ENCODE measurements at places on chromosomes 11 and 22.

- DNase-seq, result no peak
Measured at GRCh38 chr11:20355221-20356219, 8.0 kb upstream of the HTATIP2 start.

GRCh38 chr22:50136581-50137015, 33.9 kb upstream of the PANX2 start:
- no peak for DNase-seq

DNA sequence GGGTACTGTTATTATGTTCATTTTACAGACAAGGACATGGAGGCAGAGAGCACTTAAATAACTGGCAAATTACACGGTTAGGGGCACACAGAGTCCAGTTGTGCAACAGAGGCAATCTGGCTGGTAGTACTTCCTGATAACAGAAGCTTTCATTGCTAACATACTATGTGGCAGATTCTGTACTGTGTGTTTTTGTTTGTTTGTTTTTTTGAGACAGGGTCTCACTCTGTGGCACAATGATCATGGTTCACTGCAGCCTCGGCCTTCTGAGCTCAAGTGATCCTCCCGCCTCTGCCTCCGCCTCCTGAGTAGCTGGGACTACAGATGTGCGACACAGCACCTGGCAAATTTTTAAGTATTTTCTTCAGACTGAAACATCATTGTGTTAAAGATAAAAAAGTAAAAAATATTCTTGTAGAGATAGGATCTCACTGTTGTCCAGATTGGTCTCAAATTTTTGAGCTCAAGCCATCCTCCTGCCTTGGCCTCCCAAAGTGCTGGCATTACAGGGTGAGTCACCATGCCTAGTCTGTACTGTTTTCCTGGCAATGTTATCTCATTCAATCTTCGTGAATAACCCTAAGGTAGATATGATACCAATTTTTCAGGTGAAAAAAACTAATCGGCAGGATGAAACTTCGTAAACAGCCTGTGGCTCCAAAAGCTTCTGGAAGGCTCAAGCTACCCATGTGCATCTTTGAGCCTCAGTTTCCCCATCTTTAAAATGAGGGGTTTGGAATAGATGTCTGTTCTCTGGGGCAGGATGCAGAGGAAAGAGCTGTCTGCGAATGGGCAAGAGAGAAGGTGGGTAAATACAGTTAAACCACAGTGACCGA, 921 bp upstream of the NUCB2 start:
- DNase-seq, result no peak

GRCh38 chr11:64367931-64368672, 9.1 kb downstream of the RPS6KA4 start:
- no peak for DNase-seq

GRCh38 chr11:70381872-70382861, 16.2 kb upstream of the CTTN start:
- DNase-seq, result no peak

DNA sequence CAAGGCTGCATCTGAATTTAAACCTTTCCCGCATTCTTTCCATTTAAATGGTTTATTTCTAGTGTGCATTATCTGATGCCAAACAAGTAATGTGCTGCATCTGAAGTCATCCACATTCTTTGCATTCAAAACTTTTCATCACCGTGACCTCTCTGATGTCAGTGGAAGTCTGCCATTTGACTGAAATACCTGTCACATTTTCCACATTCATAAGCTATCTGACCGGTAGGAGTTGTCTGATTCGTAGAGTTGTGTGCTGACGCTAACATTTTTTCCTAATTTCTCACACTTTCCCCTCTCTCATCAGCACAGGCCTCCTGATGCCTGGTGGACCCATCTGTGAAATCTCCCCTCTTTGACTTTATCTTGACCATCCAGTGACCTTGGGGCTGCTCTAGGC, 79.9 kb upstream of the BARX2 start:
- no peak for DNase-seq

GRCh38 chr11:76578654-76579055, 91.9 kb downstream of the LRRC32 start:
- DNase-seq, result no peak

- no peak for DNase-seq
Measured at GRCh38 chr22:37502342-37503182, 16.4 kb upstream of the MFNG start.

GRCh38 chr11:2093575-2094353, 45.4 kb downstream of the IGF2 start:
- DNase-seq, result no peak

- no peak for DNase-seq
Measured at GRCh38 chr11:60150279-60150678, 32.6 kb downstream of the MS4A6A start.

DNA sequence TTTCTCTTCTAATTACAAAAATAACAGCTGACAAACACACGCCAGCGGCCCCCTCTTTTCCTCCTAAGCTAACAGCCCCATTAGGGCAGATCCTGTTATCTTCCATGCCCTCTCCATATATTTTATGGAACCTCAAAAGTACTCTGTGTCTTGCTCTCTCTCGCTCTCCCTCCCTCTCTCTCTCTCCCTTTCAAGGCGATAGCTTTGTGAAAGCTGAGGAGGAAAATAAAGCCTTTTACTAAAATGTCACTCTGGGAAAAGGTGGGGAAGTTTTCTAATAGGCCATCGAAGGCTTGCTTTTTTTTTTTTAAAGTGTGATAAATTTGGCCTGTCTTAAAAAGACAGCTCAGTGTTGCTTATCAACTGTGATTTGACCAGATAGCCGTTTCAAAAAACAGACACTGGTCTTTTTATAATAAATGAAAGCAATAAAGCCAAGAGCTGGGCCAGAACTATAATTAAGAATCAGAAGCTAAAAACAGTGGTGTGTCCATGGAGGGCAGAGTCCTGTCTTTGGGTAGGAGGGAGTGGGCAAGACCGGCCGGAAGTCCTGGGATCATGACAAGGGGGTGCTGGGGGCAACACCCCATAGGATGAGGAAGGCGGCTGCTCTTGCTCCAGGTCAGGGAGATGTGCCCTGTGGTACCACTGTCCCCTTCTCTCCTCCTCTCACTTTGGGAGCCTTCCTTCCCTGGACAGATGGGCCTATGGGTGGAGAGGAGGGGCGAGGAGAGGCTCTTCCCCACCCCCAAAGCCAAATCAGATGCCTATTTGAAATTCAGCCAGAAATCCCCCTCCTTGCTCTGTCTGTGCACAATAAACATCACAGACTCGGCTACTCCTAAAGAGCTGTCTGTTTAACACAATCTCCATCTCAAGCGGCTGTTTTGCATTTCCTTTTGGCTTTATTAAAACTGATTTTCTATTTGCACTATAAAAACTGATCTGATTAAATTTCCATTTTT, 267.2 kb downstream of the BUD13 start:
- no peak for DNase-seq

DNA sequence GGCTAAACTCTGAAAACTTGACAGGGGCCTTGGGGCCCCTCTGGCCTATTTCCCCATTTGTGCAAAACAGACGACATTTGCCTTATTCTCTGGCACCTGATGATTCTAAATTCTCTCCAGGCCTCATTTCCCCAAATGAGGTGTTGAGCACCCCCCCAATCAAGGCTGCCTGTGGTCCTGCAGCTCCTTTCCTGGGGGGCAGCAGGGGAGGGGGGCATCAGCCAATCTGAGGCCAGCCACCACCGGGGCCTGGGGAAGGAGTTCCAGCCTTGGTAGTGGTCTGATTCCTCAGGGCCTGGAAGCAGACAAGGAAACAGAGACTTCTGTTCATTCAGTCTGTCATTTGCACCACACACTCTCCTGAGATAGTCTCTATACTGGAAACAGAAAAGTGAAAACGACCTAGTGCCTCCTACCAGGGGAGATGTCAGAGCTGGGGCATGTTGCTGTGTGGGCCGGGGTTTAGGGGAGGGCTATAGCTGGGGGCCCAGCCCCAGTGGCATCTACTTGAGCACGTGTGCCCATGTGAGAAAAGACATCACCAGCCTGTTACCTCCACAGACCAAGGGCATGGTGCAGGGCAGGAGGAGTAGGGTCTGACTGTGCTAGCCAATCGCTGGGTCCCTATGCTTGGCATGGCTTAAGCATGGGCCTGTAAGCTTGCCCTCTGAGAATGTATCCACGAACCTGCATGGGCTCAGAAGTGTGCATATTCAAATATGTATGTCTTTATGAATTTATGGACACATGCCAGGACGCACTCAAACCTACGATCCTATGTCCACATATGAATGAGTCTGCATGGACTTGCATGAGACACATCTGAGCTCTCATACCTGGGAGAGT, 1.8 kb upstream of the TPBGL start:
- DNase-seq, result no peak

DNA sequence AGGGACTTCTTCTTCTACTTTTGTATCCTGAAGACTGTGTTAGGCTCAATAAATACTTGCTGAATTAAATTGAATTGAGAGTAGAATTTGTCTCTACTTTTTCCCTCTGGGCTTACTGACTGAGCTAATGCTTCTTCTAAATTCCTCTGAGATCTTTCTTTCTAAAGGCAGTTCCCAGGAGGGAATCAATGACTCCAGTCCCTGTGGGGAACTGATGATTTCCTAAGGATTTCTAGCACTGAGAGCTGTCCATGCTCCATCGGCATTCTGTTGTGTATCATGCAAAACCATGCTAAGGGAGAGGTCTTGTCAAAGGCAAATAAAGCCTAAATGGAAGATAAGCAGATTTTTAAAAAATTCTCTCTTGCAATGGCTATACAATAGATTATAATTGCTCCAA, 148.8 kb upstream of the KIRREL3 start:
- no peak for DNase-seq

DNA sequence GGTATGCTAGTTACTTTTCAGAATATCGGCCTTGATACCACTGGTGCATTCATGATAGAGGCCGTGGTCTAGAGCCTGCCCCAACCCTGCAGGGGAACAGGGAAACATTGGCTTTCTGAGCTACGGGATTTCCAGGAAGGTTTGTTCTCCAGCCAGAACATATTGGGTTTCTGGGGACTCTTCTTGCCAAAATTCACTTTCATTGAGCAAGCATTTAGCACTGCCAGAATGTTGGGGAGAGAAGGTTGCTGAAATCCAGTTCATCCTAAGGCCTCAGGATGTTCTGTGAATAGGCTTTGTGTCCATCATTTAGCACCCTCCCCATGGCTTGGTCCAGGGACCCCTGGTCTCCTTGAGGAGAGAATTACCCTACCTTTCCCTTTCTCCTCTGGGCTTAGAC, 36.7 kb downstream of the DRG1 start:
- DNase-seq, result no peak

DNA sequence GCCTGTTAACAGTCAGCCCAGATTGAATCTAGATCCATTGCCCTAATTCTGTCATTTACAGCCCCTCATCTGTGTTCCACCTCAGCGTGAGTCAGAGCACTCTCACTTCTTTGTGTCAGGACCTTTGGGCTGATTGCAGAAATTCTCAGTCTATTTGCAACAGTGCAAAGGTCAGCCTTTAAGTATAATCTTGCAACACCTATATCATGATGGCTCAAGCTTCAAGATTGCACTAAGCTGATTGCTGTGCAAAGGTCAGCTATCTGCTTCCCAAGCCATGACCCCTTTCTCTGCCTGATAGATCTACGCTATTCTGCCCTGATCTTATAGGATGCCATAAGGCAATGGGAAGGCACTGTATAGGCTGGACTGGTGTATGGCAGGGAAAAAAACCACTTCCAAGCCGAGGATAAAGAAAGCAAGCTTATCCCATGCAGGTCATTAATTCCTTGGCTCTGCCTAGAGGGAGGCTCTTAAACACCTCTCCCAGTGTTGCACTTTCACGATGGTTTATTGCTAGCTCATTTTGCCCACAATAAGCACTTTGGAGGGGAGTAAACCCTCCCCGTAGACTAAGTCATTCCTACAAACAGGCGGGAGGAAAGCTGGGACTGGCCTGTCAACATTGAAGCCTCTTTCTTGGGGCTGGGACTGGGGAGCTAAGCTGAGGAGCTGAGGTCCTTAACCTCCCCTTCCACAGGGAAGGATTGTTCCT, 100.6 kb downstream of the RRAS2 start:
- DNase-seq, result no peak

DNA sequence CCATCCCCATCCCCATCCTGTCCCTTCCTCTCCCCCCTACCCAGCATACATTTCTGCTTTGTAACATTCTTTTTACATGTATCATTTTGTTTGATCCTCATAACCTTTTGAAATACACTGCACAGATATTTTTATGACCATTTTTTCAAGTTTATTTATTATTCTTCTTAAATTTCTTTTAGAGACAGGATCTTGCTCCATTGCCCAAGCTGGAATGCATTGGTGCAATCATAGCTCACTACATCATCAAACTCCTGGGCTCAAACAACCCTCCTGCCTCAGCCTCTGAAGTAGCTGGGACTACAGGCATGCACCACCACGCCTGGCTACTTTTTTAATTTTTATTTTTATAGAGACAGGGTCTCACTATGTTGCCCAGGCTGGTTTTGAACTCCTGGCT, 99.4 kb upstream of the AKIP1 start:
- DNase-seq, result no peak

DNA sequence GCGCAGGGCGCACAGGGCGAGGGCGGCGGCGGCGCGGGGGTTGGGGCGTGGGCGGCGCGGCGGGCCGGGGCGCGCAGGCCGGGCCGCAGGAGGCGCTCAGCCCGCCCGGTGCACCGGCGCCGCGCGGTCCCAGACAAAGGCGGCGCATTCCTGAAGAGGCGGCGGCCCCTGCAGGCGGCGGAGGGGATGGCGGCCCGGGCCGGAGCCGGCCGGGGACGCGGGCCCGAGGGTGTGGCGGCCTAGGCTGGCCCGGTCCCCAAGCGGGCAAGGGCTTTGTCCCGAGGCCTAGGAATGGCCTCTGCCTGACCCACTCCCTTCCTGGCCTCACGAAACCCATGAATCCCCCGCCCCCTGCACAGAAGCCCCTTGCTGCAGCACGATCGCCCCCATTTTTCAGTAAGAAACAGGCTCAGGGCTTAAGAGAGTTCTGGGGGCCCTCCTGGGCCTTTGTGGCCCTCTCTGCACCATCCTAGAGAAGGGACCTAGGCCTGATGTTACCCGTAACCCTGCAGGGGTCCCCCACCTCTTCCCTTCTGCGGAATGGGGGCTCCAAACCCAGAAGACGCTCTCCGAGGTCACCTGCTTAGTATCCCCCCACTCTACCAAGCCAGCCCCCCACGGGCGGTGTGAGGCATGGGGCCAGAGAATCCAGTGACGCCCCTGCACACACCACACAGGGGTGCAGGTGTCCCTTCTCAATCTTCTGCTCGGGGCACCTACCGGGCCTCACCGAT, at the start of gene RTN4R:
Gene RTN4R (minus strand): TSS at position 40 of the 734 bp plus-strand sequence. CDS start 226 bp downstream, outside the sequence.
- peak; percentile 46 for DNase-seq

DNA sequence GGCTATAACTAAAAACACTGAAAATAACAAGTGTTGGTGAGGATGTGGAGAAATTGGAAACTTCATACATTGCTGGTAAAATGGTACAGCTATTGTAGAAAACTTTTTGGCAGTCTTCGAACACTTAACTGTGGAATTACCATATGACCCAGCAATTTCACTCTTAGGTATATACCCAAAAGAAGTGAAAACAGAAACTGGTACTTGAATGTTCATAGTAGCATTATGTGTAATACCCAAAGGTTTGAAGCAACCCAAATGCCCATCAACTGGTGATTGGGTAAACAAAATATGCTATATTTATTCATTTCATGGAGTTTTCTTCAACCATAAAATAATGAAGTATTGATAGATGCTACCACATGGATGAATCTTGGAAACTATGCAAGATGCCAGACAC, 40.8 kb upstream of the FTH1 start:
- no peak for DNase-seq
